ENCODE measurements at places on chromosomes 3 and 15.

- peaks cover 37% of the 10 kb centered on the region for H3K4me1 ChIP-seq
- peak overlapping the region; percentile 79 for H3K27ac ChIP-seq
- H3K4me3 ChIP-seq, result peak overlapping the region; percentile 63
- no peak for DNase-seq
- H3K36me3 ChIP-seq, result peaks cover 45% of the 10 kb centered on the region
Measured at GRCh38 chr15:75347222-75348033, 589 bp downstream of the NEIL1 start.

DNA sequence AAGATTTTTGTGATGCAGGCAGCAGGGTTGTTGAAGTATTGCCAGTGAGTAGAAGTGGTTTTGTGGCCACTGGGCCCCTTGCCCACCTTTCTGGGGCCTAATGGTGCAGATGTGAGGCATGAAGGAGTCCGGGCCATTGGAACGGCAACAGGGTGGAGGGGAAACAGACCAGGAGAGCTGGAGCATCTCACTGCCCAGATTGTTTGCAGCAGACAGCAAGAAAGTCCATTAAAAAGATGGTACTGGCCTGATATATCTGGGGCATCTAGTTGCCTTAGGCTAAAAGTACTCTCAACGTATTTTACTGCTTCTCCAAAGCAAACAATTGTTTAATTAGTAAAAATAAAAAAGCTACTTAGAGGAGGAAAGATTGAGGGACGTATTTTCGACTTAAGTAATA, 298.4 kb downstream of the SATB1 start:
- H3K27ac ChIP-seq, result no peak overlapping the region
- H3K36me3 ChIP-seq, result no peaks in the 10 kb centered on the region
- H3K4me3 ChIP-seq, result no peak overlapping the region
- H3K4me1 ChIP-seq, result no peaks in the 10 kb centered on the region
- DNase-seq, result no peak

DNA sequence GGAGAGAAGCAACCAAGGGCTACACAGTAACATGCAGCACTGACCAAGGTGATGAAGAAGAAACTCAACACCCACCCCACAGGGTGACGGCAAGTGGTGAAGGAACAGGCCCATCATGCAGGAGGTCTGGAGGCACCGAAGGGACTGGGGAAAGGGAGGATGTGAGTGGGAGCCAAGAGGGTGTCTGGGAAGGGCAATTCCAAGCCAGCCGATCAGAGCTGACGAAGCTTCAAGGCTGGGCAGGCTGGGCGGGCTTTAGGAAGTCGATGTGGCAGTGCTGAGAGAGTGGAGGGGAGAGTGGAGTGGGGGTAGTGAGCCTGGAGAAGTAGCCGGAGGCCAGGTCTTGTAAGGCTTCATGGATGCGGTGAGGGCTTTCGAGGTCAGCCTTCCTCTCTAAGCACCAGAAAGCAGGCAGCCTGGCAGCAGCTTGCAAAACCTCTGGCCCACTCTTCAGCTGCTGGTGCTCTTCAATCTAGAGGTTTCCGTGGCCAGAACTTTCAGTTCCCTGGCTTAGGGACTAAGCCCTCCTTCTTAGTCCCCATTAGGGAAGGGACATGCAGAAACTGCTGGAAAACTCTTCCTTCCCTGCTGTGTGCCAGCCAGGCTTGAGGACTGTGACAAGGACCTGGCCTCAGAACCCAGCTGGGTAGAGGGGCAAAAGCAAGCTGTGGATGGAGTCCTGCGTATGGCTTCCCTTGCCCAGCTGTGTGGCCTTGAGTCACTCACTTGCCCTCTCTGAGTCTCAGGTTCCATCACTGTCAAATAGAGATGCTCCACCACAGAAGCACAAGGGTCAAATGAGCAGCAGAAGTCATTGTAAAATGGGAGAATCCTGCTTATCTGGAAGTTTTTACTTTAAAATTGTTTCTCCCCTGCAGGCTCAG, 72.1 kb downstream of the TLE3 start:
- H3K4me1 ChIP-seq, result peaks cover 31% of the 10 kb centered on the region
- peaks cover 7% of the 10 kb centered on the region for H3K36me3 ChIP-seq
- no peak for DNase-seq

DNA sequence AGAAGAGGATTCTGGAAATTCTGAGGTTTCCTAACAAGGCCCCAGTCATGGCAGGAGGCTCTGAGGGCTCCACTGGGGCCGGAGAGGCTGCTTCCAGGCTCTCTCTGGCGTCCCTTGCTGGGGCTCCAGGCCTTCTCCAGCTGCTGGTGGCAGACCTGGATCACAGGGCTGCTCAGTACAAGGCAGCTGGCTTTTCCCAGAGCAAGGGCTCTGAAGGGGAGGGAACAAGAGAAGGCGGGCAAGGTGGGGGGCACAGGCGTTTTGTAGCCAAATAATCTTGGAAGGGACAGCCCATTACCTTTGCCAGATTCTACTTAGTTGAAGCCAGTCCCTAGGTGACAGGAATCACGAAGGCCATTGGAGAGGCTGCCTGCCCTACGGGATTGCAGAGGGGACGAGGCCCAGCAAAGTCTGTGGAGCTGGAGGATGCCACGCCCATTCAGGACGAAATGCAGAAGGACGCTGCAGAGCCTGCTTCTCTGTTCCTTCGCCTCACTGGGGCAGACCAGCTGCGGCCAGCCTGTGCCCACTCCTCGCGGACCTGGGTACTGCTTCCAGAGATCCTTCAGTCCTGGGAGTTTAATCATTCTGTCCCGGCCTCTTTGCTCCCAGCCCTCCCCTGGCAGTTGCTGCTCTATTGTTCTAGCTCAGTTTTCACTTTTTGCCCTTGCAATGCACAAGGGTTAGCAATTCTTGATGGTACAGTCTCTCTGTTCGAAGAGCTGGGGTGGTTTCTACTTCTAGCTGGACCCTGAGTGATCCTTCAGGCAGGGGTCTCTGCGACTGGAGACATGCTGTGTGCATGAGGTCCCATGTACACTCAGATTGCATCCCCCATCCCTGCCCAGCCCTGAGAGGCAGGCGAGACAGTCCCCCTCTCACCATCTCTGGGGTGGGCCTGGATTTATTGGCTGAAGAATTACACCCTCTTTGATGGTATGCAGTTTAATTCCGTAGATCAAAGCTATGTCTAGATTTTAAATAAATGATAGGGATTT, 149.3 kb upstream of the MEF2A start:
- peaks cover 3% of the 10 kb centered on the region for H3K36me3 ChIP-seq
- peaks cover 5% of the 10 kb centered on the region for H3K27me3 ChIP-seq
- no peak overlapping the region for H3K4me3 ChIP-seq
- peaks cover 12% of the 10 kb centered on the region for H3K4me1 ChIP-seq
- DNase-seq, result no peak

GRCh38 chr3:196609343-196609775, 30.1 kb upstream of the NRROS start:
- peak overlapping the region; percentile 64 for H3K4me3 ChIP-seq
- peaks cover 56% of the 10 kb centered on the region for H3K4me1 ChIP-seq
- peak overlapping the region; percentile 81 for H3K27ac ChIP-seq
- no peaks in the 10 kb centered on the region for H3K36me3 ChIP-seq
- no peaks in the 10 kb centered on the region for H3K27me3 ChIP-seq

DNA sequence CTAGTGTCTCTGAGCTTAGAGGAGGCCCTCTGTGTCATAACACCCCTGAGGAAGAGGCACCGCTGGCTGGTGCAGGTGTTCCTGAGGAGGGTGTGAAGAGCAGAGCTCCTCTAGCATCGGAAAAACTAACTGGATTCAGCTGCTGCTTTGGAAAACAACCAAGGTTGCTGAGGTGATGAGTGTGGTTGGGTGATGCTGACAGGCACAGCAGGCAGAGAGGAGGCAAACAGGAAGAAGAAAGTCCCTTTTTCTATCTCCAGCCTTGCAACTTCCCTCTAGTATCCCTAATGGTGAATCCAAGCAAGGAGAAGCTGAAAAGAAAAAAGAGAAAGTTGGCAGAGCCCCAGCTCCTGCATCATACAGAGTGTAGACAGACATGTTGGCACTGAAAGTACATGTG, 3.8 kb upstream of the OR4F15 start:
- no peak overlapping the region for H3K27ac ChIP-seq
- no peak for DNase-seq
- no peaks in the 10 kb centered on the region for H3K4me1 ChIP-seq
- H3K27me3 ChIP-seq, result peaks cover 20% of the 10 kb centered on the region

GRCh38 chr15:85482894-85483293, 102.5 kb downstream of the AKAP13 start:
- no peaks in the 10 kb centered on the region for H3K27me3 ChIP-seq
- no peak overlapping the region for H3K4me3 ChIP-seq
- H3K27ac ChIP-seq, result no peak overlapping the region
- peaks cover 25% of the 10 kb centered on the region for H3K4me1 ChIP-seq
- DNase-seq, result no peak

GRCh38 chr15:55784286-55784685, 41.3 kb upstream of the PRTG start:
- H3K27me3 ChIP-seq, result peaks cover 10% of the 10 kb centered on the region
- no peaks in the 10 kb centered on the region for H3K4me1 ChIP-seq
- no peak for DNase-seq
- H3K4me3 ChIP-seq, result no peak overlapping the region
- H3K27ac ChIP-seq, result no peak overlapping the region

- H3K4me1 ChIP-seq, result no peaks in the 10 kb centered on the region
- no peaks in the 10 kb centered on the region for H3K36me3 ChIP-seq
- no peak overlapping the region for H3K27ac ChIP-seq
- no peak for DNase-seq
- H3K4me3 ChIP-seq, result no peak overlapping the region
Measured at GRCh38 chr3:123682781-123683504, 98.1 kb upstream of the HACD2 start.

- DNase-seq, result no peak
- no peak overlapping the region for H3K27ac ChIP-seq
- no peaks in the 10 kb centered on the region for H3K36me3 ChIP-seq
- H3K27me3 ChIP-seq, result no peaks in the 10 kb centered on the region
- no peaks in the 10 kb centered on the region for H3K4me1 ChIP-seq
Measured at GRCh38 chr3:131840156-131840797, 194.5 kb downstream of the CPNE4 start.

- peaks cover 7% of the 10 kb centered on the region for H3K36me3 ChIP-seq
- H3K27ac ChIP-seq, result peak overlapping the region; percentile 81
- peak; percentile 50 for DNase-seq
- peaks cover 83% of the 10 kb centered on the region for H3K4me1 ChIP-seq
- no peaks in the 10 kb centered on the region for H3K27me3 ChIP-seq
- peak overlapping the region; percentile 27 for H3K4me3 ChIP-seq
Measured at GRCh38 chr3:10189557-10190354, 25.0 kb downstream of the IRAK2 start.

- H3K4me3 ChIP-seq, result no peak overlapping the region
- no peak overlapping the region for H3K27ac ChIP-seq
- H3K36me3 ChIP-seq, result peaks cover 16% of the 10 kb centered on the region
- no peak for DNase-seq
- no peaks in the 10 kb centered on the region for H3K27me3 ChIP-seq
Measured at GRCh38 chr3:28294667-28295413, 53.4 kb downstream of the CMC1 start.

All from activated CD8-positive, alpha-beta T cell treated with anti-CD3 and anti-CD28 coated beads, Interleukin-2, amount 10 ng/mL, durations not matched to agents 7 days and 5 days (primary cell).